ENCODE measurements at places on chromosomes 13 and 19. TPM values are rescaled to one million over a fixed set of nuclear protein-coding genes. Genes with fewer than 3 reads are reported as not detected.

- H3K27me3 ChIP-seq, result no peaks in the 10 kb centered on the region
- peaks cover 10% of the 10 kb centered on the region for H3K36me3 ChIP-seq
- H3K27ac ChIP-seq, result no peak overlapping the region
- H3K4me3 ChIP-seq, result peak overlapping the region; percentile 73
- H3K4me1 ChIP-seq, result peaks cover 6% of the 10 kb centered on the region
Observed at GRCh38 chr19:11338569-11339253, 746 bp downstream of the RAB3D start.

- DNase-seq, result peak; percentile 5
- H3K27ac ChIP-seq, result no peak overlapping the region
- H3K4me1 ChIP-seq, result no peaks in the 10 kb centered on the region
Observed at GRCh38 chr13:53545340-53545941, 516.8 kb downstream of the OLFM4 start.

GRCh38 chr19:35410487-35410886 is 37.6 kb upstream of the FFAR2 start:
- H3K27ac ChIP-seq, result no peak overlapping the region
- peaks cover 4% of the 10 kb centered on the region for H3K27me3 ChIP-seq
- no peak overlapping the region for H3K4me3 ChIP-seq
- no peaks in the 10 kb centered on the region for H3K36me3 ChIP-seq
- no peak for DNase-seq
- H3K4me1 ChIP-seq, result peaks cover 4% of the 10 kb centered on the region

TYROBP gene
- not detected for total RNA-seq

DNA sequence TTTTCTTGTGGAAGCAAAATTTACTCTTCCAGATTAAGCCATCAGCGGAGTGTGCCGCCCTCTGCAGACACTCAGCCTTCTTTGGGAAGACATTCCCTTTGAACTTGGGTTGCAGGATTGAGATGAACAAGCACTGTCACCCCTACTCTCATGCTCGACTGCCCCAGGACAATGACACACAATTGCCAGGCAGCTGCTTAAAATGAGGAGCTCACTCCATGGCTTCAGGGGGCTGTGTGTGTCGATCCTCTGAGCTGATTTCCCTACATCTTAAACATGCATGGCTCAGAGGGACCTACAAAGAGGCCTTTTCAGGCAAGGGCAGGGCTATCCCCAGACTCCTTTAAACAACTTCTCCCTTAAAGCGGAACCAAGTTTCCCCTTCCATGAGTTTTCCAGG is 107.5 kb upstream of the MBNL2 start:
- no peak for DNase-seq
- H3K27me3 ChIP-seq, result peaks cover 3% of the 10 kb centered on the region
- peaks cover 20% of the 10 kb centered on the region for H3K4me1 ChIP-seq
- H3K36me3 ChIP-seq, result no peaks in the 10 kb centered on the region
